COLO829 (cell line): ENCODE measurements at places on chromosomes 4 and X.
A peak's percentile ranks its signal among the peaks of the same experiment; 100 is the strongest.

GRCh38 chr4:61204353-61205060 lies 4.4 kb downstream of the ADGRL3 start:
- peak; percentile 41 for DNase-seq

GRCh38 chr4:127997534-127998388 lies 32.6 kb downstream of the ABHD18 start:
- no peak for DNase-seq

DNA sequence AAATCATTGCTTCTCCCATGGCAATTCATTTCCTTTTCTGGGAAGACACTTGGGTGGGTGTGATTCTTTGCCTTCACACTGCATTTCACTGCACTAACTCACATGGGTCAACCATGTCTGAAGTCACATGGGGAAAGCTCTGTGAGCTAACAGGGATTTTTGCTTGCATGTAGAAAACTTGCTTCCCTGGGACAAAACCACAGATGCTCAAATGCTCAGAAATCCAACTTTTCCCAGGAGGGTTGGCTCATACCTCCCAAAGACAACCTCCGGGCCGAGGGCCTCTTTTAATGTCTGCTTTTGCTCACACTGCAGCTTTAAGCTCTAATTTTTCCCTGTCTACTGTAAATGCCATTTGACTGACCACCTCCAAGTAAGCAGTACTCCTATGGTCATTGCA lies 1695.2 kb downstream of the STIM2 start:
- no peak for DNase-seq

GRCh38 chr4:17064959-17065358 lies 166.5 kb upstream of the LDB2 start:
- no peak for DNase-seq

GRCh38 chr4:127788517-127788916 lies 6.4 kb downstream of the HSPA4L start:
- no peak for DNase-seq

GRCh38 chrX:31099536-31100090 lies 27.8 kb upstream of the FTHL17 start:
- no peak for DNase-seq

DNA sequence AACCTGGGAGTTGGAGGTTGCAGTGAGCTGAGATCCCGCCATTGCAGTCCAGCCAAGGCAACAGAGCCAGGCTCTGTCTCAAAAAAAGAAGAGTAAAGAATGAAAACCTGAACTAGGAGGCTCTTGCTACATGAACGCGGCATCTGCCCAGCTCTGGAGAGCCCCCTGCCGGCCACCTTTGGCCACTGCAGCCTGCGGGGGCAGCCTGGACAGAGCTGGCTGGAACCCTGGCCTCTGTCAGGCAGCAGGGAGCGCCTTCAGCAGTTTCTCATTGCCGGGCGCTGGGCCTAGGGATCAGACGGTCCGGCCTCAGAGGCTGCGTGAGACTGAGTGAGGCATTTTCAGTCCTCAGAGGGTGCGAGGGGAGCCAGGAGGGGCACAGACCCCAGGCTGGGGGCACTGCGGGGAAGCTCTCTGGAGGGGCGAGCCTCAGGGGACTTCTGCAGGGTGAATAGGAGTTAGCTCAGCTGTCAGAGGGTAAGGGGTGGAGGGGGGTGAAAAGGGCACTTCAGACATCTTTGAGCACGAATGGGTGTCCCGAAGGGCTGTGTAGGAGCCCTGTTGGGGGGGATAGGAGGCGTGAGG lies 17.5 kb downstream of the DOK7 start:
- peak; percentile 64 for DNase-seq

DNA sequence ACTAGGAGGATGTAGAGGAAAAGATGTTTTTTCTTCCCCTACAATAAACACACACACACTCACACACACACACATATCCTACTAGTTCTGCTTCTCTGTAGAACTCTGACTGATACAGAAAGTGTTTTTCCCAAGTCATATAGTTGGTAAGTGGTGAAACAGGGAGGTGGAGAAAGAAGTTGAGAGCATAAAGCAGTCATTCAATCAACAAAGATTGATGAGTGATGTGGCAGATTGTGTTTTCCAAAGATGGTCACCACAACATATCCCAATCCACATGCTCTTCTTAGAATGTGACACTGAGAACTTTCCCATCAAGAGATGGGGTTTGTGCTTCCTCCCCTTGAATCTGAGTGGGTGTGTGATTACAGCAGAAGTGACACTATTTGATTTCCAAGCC lies 123.4 kb upstream of the ATP6AP2 start:
- DNase-seq: no peak

- no peak for DNase-seq
Observed at GRCh38 chr4:177323416-177323815, 13.7 kb downstream of the NEIL3 start.

DNA sequence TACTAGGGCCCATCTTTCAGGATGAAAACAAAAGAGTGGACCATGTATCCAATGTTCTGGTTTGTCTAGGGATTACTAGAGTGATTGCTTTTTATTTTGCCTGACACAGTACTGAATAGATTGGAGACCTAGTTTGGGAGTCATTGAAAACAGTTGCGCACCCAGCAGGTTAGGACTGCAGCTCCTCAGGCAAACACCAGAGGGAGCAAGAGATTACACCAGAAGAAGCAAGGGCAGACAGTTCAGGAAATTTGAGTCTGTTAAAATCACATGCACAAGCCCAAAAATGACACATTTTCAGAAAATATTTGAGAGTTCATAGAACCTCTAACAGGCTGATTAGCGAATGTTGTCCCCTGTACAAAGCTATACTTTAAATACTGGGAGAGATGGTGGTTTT lies 55.6 kb downstream of the CYLC1 start:
- DNase-seq: no peak

DNA sequence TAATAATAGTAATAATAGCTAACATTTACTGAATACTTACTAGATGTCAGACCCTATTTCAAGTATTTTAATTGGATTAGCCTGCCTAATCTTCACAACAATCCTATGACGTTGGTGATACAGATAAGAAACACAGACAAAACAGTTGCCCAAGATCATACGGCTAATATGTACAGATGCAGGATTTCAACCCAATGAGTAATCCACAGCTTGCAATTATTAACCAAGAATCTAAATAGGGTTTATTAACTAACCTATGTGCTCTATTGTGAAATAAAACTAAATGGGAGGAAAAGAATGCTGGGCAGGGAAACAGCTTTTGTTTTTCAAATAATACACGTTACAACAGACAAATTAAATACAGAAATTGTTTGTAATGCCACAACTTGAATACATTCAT lies 23.4 kb downstream of the FBXO8 start:
- no peak for DNase-seq

- DNase-seq: peak; percentile 13
Observed at GRCh38 chrX:152632445-152633097, 5.1 kb upstream of the GABRQ start.

- DNase-seq: no peak
Observed at GRCh38 chr4:117996891-117997290, 37.4 kb upstream of the NDST3 start.

DNA sequence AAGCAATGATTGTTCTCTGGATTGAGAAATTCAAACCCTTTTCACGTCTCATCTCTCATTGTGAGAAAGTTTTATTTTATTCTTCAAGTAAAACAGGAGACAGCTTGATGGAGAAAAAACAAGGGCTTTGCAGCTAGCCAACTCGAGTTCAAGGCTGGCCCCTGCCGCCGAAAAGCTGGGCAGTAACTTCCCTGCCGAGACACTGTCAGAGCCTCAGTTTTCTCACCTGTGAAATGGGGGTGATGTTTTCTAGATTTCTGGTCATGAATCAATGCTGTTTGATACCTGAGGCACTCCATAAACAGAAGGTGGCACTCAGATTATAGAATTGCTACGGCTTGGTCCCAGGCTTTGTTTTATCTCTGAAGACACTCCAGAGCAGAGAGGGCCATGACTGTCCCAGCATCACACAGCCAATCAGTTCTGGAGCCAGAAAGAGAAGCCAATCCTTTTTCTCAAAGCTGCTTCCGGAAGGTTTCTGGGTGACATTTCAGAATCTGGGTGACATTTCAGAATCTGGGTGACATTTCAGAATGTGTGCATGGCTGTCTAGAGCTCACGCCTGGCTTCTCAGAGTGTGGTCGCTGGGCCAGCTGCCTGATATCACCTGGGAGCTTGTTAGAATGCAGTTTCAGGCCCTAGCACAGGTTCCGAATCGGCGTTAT lies 33.2 kb downstream of the HMX1 start:
- no peak for DNase-seq

DNA sequence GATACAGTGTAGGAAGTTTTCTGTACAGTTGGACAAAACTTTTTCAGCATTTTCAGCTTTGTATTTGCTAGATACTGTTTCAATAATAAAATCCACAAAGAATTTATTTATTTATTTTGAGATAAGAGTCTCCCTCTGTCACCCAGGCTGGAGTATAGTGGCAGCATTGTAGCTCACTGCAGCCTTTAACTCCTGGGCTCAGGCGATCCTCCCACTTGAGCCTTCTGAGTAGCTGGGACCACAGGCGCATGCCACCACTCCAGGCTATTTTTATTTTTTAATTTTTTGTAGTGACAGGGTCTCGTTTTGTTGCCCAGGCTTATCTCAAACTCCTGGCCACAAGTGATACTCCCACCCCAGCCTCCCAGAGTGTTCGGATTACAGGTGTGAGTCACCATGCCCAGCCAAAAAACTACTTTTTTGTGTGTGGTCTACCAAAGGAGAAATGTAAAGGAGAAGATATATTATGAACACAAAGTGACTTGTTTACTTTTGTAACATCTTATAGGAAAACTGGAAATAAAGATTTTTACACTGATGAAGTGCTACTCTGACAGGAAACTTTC lies 13.0 kb upstream of the SOWAHD start:
- DNase-seq: no peak

- no peak for DNase-seq
Observed at GRCh38 chrX:31708116-31708515, 636.3 kb upstream of the FTHL17 start.

- no peak for DNase-seq
Observed at GRCh38 chrX:69051901-69052300, 113.4 kb downstream of the PJA1 start.

DNA sequence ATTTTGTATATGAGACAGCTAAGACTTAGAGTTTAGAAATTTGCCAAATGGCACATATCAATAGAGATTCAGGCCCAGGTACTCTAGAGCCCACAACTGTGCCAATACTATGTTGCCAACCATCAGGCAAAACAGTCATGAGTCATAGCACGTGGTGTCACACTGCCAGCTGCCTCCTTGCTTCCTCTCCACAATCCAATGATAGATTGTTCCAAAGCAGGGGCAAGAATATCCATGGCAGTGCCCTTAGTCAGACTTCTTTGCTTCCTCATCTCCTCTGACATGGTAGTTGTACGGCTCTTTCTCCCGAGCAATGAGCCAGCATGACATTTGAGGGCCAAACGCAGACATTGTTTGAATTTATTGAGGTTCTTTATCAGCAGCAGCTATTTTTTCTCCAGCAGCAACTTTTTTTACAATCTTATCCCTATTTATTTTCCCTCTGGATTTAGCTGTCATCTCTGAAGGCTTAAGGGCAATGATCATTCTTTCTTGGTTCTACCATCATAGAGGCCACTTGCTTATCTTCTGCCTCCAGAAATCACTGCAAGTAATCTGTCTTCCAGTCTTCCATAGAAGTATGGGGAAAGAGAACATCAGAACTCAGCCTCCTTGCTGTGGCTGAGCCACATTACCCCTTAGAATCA lies 169.7 kb downstream of the COL4A6 start:
- DNase-seq: peak; percentile 1

DNA sequence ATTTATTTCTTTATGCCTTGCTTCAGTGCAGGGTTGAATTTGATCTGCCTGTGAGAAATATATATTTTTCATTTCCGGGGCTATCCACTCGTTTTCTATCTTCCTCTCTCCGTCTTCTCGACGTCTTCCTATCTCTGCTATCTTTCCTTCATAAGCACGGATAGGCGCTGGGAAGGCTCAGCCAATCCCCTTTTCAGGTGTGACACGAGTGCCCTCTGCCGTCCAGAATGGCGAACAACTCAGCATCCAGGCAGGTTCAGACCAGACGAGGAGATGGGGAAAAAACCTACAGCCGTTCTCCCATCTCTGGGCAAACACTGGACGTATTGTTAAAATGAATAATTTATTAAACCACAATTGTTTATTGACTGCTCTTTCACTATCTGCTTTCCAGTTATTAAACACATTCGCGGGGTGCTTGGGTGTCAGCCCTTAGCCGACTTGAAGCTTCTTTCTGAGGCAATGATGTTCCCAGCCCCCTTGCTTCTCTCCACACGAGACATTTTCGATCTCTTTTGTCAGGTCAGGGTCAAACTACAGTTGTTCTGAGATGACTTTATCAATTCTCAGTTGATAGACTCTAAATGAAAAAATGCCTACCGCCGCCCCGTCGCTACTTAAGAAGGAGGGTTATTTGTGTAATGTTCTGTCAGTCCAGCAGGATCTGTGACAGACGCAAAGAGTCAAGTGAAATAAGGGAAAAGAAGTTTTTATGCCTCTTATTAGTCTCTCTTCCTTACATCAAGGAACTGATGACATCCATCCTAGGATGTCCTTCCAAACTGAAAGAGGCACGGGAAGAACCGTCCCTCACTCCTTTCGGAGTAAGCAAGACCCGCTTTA lies 96.3 kb upstream of the NOCT start:
- peak; percentile 84 for DNase-seq

- no peak for DNase-seq
Observed at GRCh38 chrX:78595901-78596502, 63.1 kb downstream of the RTL3 start.

- DNase-seq: no peak
Observed at GRCh38 chrX:112053169-112053568, 29.4 kb downstream of the TRPC5 start.

GRCh38 chr4:70704931-70705182 lies 16.5 kb downstream of the UTP3 start:
- no peak for DNase-seq

GRCh38 chr4:153560908-153561307 lies 94.7 kb downstream of the TMEM131L start:
- no peak for DNase-seq

DNA sequence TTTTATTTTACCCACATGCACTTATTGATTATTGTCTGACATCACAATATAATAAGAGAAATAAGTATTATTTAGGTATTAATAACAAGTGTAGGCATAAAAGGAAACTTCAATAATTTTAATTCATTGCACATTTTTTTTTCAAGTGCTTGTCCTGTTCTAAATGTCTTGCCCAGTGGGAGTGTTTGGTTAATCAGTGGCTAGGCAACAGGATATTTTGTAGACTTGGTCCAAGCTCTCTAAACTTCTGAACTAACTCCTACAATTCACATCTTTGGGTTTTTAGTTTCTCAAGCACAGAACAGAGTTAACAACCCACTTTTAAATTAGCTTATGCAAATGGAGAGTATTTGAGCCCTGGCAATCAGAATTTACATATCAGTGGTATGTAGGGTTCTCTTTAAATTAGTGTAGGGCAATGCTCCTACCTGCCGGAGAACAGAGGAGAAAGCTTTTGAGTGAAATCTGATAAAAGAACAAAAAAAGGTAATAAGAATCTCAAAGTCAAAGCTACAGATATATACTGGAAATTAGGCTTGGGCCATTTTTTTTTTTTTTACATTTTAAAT lies 353.5 kb downstream of the ADGRL3 start:
- DNase-seq: no peak

- peak; percentile 42 for DNase-seq
Observed at GRCh38 chrX:34656842-34657725, at the start of gene TMEM47. TMEM47 (minus strand) TSS chrX:34657285; CDS start chrX:34657029, 256 bp downstream.

GRCh38 chr4:70179811-70180210 lies 15.7 kb upstream of the ODAM start:
- no peak for DNase-seq

- no peak for DNase-seq
Observed at GRCh38 chr4:15003401-15003890, 1.2 kb downstream of the CPEB2 start.

GRCh38 chr4:47669946-47670345 lies 167.9 kb downstream of the CORIN start:
- DNase-seq: no peak

GRCh38 chrX:113868711-113869110 lies 715.2 kb upstream of the HTR2C start:
- DNase-seq: no peak
